H4 (cell line): ENCODE measurements at places on chromosomes 1 and 21. TPM values are rescaled to one million over a fixed set of nuclear protein-coding genes. Genes with fewer than 3 reads are reported as not detected.

GRCh38 chr1:76690766-76691165, 176.5 kb upstream of the ST6GALNAC5 start:
- no peak for DNase-seq

DNA sequence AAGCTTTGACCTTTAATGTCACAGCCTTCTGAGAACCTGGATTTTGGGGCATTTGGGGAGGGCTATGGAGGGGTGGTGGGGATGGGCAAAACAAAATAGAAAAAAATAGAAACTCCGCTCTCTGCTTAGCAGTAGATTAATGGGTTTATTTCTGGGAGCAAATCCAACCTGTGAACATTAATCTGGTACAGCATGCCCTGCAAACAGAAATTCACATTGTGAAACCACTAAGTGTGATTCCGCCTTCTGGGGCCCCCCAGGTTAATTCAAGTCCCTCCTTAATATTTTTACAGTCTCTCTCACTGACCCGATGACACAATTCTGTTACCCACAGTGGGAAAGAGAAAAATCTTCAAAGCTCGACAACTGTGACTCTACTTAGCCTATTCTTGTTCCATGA, 76.4 kb downstream of the TIAM1 start:
- DNase-seq: no peak

- no peak for DNase-seq
Measured at GRCh38 chr1:174659823-174660222, 212.1 kb downstream of the GPR52 start.

DNA sequence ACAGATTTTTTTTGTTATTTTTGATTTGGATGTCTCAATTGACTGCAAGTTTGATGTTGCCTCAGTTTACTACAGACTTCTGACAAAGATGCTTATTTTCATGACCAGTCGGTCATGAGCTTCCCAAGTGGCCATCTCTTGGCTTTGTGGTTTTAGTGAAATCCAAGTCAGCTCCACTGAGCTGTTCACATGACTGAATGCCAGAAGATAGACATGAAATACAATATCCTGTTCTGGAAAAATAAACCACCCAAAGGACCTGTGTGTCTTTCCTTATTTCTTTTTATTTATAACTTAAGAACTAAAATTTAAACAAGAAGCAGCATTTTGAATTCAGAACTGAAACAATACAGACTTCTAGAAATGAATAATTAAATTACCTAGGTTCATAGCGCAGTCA, 89.3 kb downstream of the HMCN1 start:
- DNase-seq: peak; percentile 19

Gene MAP10
- total RNA-seq: 0.19 TPM in 1 of 2 replicates, not detected in the other

- no peak for DNase-seq
Measured at GRCh38 chr1:68202239-68202832, 30.0 kb downstream of the WLS start.

DNA sequence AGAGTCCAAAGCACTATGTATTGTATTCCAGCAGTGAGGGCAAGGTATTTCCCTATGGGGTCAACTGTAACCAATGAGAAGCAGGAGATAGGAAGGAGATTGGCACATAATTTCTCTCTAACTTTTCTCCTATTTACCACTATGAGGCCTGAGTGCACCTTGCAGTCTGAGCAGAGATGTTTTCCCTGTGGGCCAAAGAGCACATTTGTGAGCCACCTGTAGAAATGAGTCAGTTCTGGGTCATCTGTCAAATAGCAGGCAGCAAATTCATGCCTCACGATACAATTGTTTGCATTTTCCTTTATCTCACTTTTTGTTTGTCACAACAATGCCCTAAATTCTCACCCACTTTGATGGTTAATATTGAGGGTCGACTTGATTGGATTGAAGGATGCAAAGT, 547.2 kb upstream of the NCAM2 start:
- DNase-seq: peak; percentile 58

GRCh38 chr1:63255153-63255552, 67.2 kb upstream of the FOXD3 start:
- DNase-seq: peak; percentile 31

DNA sequence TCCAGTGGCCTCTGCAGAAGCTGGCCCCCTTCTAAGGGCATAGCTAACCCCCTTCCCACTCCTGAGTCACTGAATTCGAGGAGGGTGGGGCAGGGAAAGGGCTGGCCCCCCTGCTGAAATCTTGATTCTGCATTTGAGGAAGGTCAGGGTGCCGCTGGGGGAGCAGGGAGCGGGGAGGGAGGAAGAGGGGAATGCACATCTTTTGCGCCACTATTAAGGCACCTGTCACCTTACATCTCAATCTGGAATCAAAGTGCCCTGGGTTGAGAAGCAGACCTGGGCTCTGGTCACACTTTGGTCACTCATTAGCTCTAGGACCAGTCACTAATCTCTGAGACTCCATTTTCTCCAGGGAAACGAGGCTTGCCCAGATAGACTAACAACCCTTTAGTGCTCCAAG, 62.0 kb downstream of the TOR1AIP2 start:
- DNase-seq: no peak

Gene GJB4
- not detected in 2 replicates for total RNA-seq

DNA sequence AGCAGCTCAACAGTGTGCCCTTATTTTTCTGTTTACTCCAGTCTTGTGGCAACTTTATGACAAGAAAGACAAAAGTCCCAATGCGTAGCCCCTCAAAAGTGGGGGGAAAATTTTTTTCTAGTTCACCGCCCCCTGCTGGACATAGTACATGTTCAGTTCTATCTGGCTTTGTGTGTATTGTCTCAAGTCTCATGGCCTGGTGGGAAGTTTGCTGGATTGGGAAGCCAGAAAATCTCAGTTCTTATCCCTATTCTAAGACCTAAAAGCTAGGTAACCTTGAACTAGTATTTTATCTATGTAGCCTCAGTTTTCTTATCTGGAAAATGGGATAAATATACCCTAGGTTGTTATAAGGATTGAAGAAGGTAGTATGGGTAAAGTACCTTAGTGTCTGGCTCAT, 55.8 kb upstream of the LDLRAP1 start:
- DNase-seq: no peak

DNA sequence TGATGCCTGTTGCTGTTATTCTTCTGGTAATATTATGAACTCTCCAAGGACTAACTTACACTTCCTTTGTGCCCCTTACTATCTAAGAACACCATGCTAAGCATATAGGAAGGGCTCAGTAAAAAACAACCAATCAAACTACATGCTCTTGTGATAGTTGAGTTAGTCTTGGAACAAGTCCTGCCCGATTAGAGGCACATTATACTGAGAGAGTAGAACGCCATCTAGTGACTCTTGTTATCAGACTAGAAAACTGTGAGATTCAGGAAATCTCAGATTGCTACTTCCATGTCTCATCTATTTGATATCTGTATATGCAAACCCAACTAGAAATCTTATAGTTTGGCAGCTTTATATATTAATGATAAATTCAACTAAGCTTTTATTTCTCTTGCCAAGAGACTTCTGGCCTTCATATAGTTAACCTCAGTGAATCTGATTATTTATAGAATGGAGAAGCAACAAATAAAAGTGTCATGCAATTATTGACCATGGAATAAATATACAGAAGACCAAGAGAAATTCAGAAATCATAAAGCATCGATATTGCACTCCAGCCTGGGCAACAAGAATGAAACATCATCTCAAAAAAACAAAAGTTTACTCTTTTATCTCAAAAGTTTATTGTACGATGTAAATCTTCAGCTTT, 7.8 kb upstream of the SRRM1 start:
- peak; percentile 69 for DNase-seq

DNA sequence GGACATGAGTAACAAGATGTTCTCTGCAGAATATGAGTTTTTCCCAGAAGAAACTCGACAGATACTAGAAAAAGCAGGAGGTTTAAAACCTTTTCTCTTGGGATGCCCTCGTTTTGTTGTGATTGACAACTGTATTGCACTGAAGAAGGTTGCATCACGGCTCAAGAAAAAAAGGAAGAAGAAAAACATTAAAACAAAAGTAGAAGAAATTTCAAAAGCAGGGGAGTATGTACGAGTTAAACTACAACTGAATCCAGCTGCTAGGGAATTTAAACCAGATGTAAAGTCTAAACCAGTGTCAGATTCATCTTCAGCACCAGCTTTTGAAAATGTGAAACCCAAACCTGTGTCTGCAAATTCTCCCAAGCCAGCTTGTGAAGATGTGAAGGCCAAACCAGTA, 92.5 kb downstream of the TTC3 start:
- no peak for DNase-seq

GRCh38 chr1:172742599-172743500, 83.9 kb downstream of the FASLG start:
- DNase-seq: peak; percentile 38

Gene RHD
- total RNA-seq: not detected in 2 replicates

DNA sequence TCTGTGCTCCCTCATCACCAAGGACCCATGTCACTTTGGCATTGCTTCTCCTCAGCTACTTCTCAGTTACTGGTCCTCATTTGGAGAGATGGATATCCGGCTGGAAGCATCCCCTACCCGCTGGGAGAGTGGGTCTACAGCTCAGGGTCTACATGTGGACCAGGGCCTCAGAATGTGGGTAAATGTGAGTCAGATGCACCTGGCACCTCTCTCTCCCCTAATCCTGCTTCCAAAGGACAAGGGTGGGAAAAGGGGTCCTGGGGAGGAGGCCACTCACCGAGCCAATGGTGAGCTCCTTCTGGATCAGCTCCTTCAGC, 908 bp downstream of the S100A6 start:
- no peak for DNase-seq

Gene PADI2
- 0.08 and 0.12 TPM in 2 replicates for total RNA-seq

- no peak for DNase-seq
Measured at GRCh38 chr1:163115887-163116286, 46.7 kb downstream of the RGS4 start.

DNA sequence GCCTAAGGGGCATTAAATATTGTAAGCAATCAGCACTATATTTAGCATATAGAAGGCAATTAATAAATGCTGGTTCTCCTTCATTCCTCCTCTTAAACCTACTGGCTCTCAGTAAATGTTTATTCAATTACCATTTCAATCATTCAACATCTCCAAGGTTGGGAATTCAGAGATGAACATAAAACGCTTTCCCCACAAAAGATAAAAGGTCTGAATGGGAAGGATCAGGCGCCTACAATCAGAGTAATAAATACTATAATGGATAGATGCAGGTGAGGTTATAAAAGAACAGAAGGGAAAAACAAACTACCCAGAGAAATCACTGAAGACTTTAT, 407 bp upstream of the KTI12 start:
- no peak for DNase-seq

GRCh38 chr1:160781914-160782689, 13.9 kb upstream of the LY9 start:
- DNase-seq: no peak

- no peak for DNase-seq
Measured at GRCh38 chr1:65525266-65526048, 105.0 kb downstream of the LEPR start.

Gene LIN28A
- total RNA-seq: not detected in 2 replicates

- no peak for DNase-seq
Measured at GRCh38 chr1:39727221-39727931, 11.3 kb upstream of the PPIE start.

DNA sequence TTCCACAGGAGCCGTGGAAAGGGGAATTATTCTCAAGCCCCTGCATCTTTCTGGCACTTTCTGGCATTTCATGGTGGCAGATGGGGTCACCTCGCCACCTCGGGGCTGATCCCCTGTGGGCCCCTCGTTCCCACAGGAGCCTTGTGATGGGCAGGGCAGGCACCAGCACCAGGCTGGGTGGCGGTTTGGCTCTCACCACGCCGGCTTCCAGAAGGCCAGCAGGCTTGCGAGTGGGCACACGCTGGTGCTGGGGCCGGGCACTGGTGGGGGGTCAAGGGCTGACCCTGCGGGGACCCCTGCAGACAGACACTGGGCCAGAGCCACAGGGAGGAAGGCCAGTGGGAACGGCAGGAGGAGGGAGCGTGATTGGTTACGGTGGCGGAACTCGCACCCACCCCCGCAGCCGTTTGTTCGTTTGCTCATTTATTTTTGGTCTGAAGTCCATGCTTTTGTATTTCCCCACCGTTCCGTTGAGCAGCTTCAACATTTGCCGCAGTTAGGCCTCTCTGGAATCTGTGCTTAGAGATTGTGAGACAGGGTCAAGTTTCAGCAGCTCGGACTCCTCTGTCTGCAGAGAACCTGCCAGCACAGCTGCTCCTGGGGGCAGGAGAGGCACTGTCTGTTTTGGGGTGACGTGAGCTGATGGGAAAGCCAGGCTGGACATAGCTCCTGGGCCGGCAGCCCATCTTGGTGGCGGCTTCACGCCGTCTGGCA, 5.3 kb downstream of the COL18A1 start:
- DNase-seq: no peak

Gene CFAP141
- not detected in 2 replicates for total RNA-seq

DNA sequence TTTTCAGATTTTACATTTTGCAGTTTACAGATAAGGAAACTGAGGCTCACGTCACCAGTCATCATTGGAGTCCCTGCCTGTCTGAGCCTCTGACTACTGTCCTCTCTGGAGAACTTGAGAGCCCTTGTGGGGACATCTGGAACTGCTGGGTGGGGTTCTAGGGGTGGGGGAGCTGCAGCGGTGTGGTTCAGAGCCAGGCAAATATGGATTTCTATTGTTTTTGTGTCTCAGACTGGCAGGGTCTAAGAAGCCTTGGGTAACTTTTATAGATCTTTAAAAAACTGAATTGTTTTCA, 46.9 kb downstream of the IER5 start:
- DNase-seq: no peak

Gene SPRR2B
- total RNA-seq: not detected in 2 replicates

DNA sequence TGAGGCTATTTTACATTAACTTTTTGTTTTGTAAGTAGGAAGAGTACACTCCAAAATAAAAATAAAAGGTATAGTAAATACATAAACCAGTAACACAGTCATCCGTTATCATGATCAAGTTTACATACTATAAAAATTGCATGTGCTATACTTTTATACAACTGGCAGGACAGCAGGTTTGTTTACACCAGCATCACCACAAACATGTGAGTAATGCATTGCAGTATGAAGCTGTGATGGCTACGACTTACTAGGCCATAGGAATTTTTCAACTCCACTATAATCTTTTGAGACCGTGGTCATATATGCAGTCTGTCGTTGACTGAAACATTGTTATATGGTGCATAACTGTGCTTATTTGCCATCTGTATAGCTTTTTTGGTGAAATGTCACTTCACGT, 106.2 kb downstream of the CENPF start:
- DNase-seq: peak; percentile 36
